ENCODE measurements at places on chromosomes 12 and 14. TPM values are rescaled to one million over a fixed set of nuclear protein-coding genes. Genes with fewer than 3 reads are reported as not detected.

NXPH4 gene
- not detected for total RNA-seq

OLR1 gene
- total RNA-seq, result under 0.01 TPM

SOAT2 gene
- not detected for total RNA-seq

RNASE2 gene
- total RNA-seq, result not detected

CMKLR1 gene
- not detected for total RNA-seq

TXNDC16 gene
- total RNA-seq, result 2.8 TPM

PPTC7 gene
- total RNA-seq, result 15.5 TPM

KRT75 gene
- total RNA-seq, result not detected

ZCRB1 gene
- 15.1 TPM for total RNA-seq

ACSM4 gene
- not detected for total RNA-seq

RNASE1 gene
- total RNA-seq, result 99.4 TPM

KRT77 gene
- total RNA-seq, result not detected

RTL1 gene
- total RNA-seq, result not detected
